ENCODE measurements at places on chromosomes 6 and 20. TPM values are rescaled to one million over a fixed set of nuclear protein-coding genes. Genes with fewer than 3 reads are reported as not detected.

The CRIP3 gene
- 0.11 TPM for total RNA-seq

The LY6G6F gene
- total RNA-seq, result not detected

The LGSN gene
- 1.9 TPM for total RNA-seq

The HUS1B gene
- total RNA-seq, result 0.12 TPM

The ZNF334 gene
- not detected for total RNA-seq

The ZSCAN16 gene
- total RNA-seq, result 3.7 TPM

The MUC21 gene
- not detected for total RNA-seq

The TMEM200A gene
- 0.06 TPM for total RNA-seq

The LRRN4 gene
- not detected for total RNA-seq

The FLRT3 gene
- 2.6 TPM for total RNA-seq
